T-helper 2 cell treated with Interferon-gamma antibody and Interleukin-4, amounts not matched to agents 100 ng/mL and 5 ng/mL, for 36 hours (primary cell): ENCODE measurements at places on chromosomes 1 and 21. TPM values are rescaled to one million over a fixed set of nuclear protein-coding genes. Genes with fewer than 3 reads are reported as not detected.

FMO2 gene
- not detected in 2 replicates for total RNA-seq

HJV gene
- total RNA-seq: not detected in 2 replicates

DPT gene
- total RNA-seq: not detected in 2 replicates

CNTN2 gene
- not detected in 2 replicates for total RNA-seq

KISS1 gene
- total RNA-seq: not detected in 2 replicates

AGO1 gene
- total RNA-seq: 23.2 and 23.9 TPM in 2 replicates

CNIH3 gene
- 1.2 and 2.0 TPM in 2 replicates for total RNA-seq

UBE2U gene
- total RNA-seq: not detected in 2 replicates

CZIB gene
- 45.2 and 47.3 TPM in 2 replicates for total RNA-seq

CTPS1 gene
- total RNA-seq: 73.1 and 73.7 TPM in 2 replicates

RHD gene
- not detected in 2 replicates for total RNA-seq

PLEKHN1 gene
- 1.6 and 2.2 TPM in 2 replicates for total RNA-seq

C1orf174 gene
- total RNA-seq: 28.5 and 28.6 TPM in 2 replicates

FMOD gene
- total RNA-seq: 0.07 TPM in 1 of 2 replicates, not detected in the other

SRSF4 gene
- total RNA-seq: 125 and 126 TPM in 2 replicates

RXFP4 gene
- total RNA-seq: 0.14 TPM in 2 replicates

CLSTN1 gene
- total RNA-seq: 99.0 and 100 TPM in 2 replicates

BEST4 gene
- total RNA-seq: 0.55 TPM in 2 replicates

SELL gene
- 517 and 529 TPM in 2 replicates for total RNA-seq

HUNK gene
- not detected in 2 replicates for total RNA-seq

PLA2G2F gene
- total RNA-seq: not detected in 2 replicates

SLC5A9 gene
- total RNA-seq: not detected in 2 replicates

IL20 gene
- total RNA-seq: not detected in 2 replicates

CLEC20A gene
- total RNA-seq: not detected in 2 replicates

SMPDL3B gene
- 0.41 and 0.64 TPM in 2 replicates for total RNA-seq

OLFML3 gene
- 0.11 and 0.14 TPM in 2 replicates for total RNA-seq

PARK7 gene
- total RNA-seq: 300 and 303 TPM in 2 replicates

GBP7 gene
- not detected in 2 replicates for total RNA-seq

HRNR gene
- not detected in 2 replicates for total RNA-seq

MUTYH gene
- total RNA-seq: 45.1 and 57.2 TPM in 2 replicates

KIAA0040 gene
- 88.2 and 90.1 TPM in 2 replicates for total RNA-seq

LCE6A gene
- total RNA-seq: not detected in 2 replicates

IFI16 gene
- 262 and 265 TPM in 2 replicates for total RNA-seq

PSRC1 gene
- total RNA-seq: 19.5 and 21.5 TPM in 2 replicates

IPP gene
- total RNA-seq: 12.0 and 12.2 TPM in 2 replicates

F3 gene
- 0.23 and 0.30 TPM in 2 replicates for total RNA-seq
